Stimulated activated CD4-positive, alpha-beta T cell treated with anti-CD3 and anti-CD28 coated beads, Interleukin-2, amount 100 ng/mL, for 24 hours (primary cell): ENCODE measurements at places on chromosomes 6 and 20.

- DNase-seq: no peak
These were observed 29.3 kb downstream of the RALGAPB start for GRCh38 chr20:38501858-38502436.

DNA sequence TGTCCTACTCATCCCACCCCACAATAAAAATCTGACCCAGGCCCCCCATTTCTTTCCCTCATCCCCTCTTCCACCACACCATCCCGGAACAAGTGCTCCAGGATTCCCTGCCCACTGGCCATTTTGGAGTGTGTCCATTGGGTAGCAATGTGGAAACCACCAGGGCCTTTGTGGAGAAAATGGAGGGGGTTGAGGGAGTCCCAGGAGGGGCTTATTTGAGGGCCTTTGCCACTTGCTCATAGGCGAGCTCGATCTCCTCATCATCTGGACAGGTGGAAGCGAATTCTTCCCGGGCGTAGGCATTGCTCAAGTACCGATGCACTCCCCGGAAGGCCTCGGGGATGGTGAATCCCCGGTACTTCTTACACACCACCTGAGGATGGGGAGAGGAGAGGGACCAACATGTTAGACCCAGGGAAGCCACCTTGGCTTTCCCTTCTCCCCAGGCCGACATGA is 1.6 kb upstream of the DDAH2 start:
- DNase-seq: no peak

- no peak for DNase-seq
These were observed 87.7 kb upstream of the MAFB start for GRCh38 chr20:40776466-40777457.

DNA sequence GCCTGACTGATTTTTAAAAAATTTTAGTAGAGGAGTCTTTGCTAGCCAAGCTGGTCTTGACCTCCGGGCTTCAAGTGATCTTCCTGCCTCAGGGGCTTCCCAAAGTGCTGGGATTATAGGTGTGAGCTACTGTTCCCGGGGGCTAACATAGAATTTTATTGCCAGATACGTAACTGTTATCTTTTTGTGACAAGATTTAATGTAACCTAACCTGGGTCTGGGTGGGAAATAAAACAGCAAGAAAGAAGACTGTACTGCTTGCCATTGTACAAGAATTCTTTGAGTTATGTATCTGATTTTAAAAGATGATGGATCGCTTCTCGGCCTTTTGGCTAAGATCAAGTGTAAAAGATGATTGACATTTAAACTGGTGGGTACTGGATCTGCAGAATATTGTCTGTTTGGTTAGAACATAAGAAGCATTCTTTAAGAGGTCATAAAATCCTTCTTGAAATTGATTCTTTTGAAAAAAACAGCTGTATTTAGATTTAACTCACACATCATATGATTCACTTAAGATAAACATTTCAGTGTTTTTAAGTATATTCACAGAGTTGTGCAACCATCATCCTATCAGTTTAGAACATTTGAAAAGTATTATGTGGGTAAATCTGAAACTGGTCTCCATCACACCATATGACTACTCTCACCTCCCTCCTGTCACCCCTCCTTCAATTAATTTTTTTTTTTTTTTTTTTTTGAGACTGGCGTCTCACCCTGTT is 21.6 kb downstream of the TPX2 start:
- DNase-seq: no peak

DNA sequence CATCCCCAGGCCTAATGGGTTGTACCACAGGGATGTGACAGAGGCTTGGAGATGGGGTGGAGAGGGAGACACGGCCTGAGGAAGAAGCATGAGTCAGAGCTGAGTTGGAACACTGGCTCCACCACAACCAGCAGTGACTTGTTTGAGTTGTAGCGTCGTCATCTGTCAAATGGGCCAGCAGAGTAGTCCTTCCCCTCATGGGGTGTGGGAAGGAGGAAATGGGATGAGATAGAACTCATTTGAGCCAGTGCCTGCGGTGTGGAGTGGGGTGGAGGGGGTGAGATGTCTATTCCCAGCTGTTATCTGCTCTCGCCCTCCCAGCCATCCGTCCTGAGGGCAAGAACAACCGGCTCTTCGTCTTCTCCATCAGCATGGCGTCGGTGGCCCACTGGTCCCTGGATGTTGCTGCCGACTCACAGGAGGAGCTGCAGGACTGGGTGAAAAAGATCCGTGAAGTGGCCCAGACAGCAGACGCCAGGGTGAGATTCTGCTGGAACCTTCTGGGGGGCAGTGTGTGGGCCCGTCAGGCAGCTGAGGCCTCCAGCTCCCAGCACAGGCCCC is 32.5 kb downstream of the PLCG1 start:
- DNase-seq: no peak

DNA sequence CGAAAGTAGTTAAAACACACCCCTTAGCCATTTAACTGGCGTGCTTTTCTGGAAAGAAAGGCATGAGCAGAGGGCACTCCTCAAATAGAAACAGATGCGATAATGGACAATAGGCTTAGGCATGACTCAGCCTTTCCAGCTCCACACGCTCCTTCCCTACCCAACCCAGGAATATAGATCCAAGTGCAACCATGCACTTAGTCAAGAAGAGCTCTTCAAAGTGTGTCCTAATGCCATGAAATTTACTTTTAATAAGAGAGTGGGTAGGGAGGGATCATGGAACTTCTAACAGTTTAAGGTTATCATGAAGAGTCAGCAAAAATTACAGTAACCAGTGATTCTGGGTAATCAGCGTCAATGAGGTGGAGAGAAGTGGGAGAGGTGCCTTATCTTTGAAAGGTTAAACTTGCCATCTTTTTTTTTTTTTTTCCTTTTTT is 2.4 kb upstream of the EFHC1 start:
- DNase-seq: no peak

- no peak for DNase-seq
These were observed 110.3 kb upstream of the BTN3A2 start for GRCh38 chr6:26254724-26255123.

DNA sequence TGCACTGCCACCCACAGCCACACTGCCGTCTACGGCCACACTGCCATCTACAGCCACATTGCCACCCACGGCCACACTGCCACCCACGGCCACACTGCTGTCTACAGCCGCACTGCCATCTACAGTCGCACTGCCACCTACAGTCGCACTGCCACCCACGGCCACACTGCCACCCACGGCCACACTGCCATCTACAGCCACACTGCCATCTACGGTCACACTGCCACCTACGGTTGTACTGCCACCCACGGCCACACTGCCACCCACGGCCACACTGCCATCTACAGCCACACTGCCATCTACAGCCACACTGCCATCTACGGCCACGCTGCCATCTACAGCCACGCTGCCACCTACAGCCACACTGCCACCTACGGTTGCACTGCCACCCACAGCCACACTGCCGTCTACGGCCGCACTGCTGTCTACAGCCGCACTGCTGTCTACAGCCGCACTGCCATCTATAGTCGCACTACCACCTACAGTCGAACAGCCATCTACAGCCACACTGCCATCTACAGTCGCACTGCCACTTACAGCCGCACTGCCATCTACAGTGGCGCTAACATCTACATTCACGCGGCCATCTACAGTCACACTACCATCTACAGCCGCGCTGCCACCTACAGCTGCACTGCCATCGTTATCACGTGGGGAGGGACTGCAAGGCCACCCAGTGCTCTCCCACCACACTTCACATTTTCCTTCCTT is 154.6 kb upstream of the AFDN start:
- no peak for DNase-seq

GRCh38 chr6:163354085-163354484 is 60.4 kb upstream of the QKI start:
- no peak for DNase-seq

DNA sequence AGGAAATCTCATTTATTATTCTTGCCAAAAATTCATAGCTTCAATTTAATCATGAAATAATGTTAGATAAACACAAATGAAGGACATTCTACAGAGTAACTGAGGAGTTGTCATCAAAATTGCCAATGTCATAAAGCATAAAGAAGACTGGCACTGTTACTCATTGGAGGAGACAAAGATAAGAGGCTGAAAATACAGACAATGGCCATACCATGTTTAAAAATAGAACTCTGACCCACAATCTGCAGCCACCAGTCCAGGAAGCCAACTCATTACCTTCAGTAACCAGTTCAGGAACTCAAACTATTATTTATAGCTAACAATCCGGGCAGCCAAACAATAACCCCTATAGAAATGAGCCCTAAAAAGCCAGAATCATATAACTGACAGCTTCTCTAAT is 795.6 kb downstream of the TENT5A start:
- no peak for DNase-seq

- no peak for DNase-seq
These were observed 59.7 kb downstream of the SYNJ2 start for GRCh38 chr6:158041370-158041769.

GRCh38 chr6:85966828-85967227 is 324.1 kb upstream of the SYNCRIP start:
- no peak for DNase-seq

- no peak for DNase-seq
These were observed 17.8 kb downstream of the ARMC12 start for GRCh38 chr6:35754452-35755277.

DNA sequence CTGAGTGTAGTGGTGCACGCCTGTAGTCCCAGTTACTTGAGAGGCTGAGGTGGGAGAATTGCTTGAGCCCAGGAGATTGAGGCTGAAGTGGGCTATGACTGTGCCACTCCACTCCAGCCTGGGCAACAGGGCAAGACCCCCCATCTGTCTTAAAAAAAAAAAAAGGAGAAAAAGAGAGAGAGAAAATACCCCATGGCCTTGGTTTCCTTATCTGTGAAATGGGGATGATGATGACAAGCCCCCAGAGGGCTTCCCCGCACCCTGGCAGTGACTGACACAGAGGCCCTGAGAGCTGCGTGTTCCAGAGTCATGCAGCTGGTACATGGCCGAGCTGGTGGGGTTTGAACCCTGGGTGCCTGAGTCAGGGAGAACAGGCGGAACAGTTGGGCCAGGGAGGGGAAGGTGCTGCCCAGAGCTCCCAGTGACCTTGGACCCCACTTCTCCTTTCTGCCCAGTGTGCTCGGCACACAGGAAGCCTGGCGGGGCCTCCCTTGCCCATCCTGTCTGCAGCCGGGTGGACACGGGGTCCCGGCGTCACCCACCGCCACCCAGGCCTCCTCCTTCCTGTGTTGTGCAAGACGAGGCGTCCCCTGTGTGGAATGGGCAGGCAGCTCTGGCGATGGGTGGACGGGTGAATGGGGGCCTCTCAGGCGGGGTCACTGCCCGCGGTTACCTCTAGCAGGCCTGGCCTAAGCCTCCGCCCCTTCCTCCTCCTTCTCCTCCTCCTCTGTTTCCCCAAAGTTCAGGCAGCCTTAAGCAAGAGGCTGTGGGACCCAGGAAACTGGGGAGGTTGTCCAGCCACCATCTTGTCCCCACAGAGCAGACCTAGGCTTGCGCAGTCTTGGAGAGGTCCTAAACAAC is 84.2 kb downstream of the CEBPB start:
- no peak for DNase-seq

DNA sequence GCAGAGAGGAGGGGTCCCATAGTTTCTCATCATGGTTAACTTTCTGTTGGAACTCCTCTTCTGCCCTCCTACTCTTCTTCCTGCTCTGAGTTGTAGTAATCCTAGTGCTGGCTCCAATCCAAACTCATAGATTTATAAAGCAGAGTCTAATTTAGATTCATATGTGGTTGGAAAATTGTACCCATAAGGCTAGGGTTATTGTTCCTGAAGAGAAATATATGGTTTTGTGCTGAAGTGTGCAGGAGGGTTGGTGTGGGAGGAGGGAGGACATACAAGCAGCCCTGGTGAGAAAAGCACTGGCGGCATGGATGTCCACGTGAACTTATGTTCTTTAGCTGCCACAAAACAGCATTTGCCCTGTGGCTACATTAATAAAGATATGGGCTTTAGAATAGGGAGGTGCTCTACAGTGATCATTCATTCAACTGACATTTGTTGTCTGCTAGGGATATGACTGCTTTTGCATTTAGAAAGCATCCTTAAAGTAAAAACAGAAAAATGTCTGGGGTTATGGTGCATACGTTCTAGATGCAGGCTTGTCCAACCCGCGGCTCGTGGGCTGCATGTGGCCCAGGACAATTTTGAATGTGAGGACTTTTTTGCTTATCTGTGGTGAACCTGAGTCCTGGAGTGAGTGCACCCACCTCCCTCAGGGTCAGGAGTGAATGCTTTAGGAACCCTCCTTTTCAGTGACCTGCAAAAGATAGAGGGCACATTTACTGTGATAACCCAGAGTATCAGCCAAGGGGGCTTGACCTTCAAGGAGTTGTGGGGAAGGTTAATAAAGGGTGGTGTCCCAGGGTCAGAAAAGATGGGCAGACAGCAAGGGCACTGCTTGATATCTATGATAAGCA is 4.1 kb downstream of the HLA-A start:
- DNase-seq: no peak

- no peak for DNase-seq
These were observed 31.9 kb downstream of the HIVEP2 start for GRCh38 chr6:142913036-142913510.

GRCh38 chr6:29146179-29146578 is 24.5 kb upstream of the OR2J2 start:
- no peak for DNase-seq

DNA sequence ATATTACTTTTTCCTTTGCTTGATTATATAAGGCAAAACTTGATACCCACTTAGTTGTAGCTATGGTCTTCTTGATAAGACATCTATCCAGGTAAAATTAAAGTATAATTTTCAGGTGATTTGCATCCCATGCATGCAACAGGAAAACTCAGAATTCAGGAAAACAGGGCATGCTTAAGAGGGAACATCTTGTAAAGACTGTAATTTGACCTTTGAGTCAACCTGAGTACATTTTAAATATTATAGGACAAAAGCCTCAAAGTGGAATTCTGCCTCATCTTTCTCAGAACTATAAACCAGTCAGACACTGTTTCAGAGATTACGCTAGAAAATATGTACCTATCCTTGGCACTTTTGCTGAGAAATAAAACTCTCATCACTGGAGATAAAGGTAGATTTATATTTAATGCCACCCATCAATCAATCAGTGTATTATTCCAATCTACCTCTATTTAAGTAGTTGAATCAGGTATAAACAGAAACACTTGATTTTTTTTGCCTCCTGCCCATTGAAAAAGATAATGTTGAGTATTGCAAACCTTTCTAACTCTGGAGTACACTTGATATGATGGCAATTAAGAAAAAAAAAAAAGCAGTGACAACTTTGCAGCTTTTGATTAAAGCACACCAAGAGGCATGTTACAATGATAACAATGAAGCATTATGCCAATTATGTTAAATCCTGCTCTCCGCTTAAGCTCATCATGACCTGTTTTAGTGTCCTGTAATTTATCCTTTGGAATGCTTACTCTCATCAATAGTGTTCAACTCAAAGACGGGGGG is 2.8 kb downstream of the CITED2 start:
- no peak for DNase-seq
